Stimulated activated CD8-positive, alpha-beta memory T cell treated with anti-CD3 and anti-CD28 coated beads, Interleukin-4, amount 100 ng/mL, for 1 hour (primary cell): ENCODE measurements at places on chromosomes 11 and 22.

DNA sequence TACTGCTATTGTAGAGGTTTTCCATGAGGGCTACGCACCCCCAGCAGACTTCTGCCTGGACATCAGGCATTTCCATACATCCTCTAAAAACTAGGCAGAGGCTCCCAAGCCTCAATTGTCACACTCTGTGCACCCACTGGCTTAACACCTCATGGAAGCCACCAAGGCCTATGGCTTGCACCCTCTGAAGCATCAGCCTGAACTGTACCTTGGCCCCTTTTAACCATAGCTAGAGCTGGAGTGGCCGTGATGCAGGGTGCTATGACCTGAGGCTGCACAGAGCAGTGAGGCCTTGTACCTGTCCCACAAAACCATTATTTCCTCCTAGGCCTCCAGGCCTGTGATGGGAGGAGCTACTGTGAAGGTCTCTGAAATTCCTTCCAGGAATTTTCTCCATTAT lies 33.9 kb downstream of the AAMDC start:
- no peak for DNase-seq

DNA sequence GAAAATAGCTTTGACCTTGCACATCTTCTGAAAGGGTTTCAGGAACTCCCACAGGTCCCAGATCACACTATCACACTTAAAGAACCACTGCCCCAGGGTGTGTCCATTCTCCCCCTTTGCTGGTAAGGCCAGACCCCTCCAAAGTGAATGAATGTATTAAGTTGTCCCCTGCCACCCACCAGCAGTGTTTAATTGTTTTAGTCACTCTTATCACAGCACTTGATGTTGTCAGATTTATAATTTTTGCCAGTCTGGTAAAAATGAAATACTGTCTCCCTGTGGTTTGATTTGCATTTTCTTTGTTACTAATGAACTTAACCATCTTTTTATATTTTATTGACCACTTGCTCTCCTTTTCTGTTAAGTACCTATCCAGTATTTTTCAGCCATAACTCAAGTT lies 89.6 kb upstream of the RAB1B start:
- no peak for DNase-seq

- DNase-seq: no peak
Measured at GRCh38 chr11:340539-341512, 20.2 kb upstream of the IFITM3 start.

GRCh38 chr22:47020166-47020565 lies 257.7 kb downstream of the TBC1D22A start:
- no peak for DNase-seq

DNA sequence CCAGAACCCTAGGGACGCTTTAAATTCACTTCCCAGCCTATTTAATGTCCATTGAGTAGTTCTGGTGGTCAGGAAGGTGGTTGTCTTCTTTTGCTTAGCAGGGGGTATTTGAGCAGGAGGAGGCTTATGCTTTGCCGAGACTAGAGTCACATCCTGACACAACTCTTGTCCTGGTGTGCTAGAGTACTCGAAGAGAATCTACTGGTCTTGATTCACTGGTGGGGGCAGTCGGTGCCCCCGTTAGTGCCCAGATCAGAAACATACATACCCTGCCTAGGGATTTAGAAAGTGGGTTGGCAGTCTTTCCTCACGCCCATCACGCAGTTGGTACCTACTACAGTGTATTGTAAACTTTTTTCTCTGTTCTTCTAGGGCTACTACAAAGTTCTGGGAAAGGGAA lies 2.7 kb downstream of the RPL27A start:
- DNase-seq: no peak

- no peak for DNase-seq
Measured at GRCh38 chr22:42427167-42427566, 5.0 kb downstream of the NFAM1 start.

DNA sequence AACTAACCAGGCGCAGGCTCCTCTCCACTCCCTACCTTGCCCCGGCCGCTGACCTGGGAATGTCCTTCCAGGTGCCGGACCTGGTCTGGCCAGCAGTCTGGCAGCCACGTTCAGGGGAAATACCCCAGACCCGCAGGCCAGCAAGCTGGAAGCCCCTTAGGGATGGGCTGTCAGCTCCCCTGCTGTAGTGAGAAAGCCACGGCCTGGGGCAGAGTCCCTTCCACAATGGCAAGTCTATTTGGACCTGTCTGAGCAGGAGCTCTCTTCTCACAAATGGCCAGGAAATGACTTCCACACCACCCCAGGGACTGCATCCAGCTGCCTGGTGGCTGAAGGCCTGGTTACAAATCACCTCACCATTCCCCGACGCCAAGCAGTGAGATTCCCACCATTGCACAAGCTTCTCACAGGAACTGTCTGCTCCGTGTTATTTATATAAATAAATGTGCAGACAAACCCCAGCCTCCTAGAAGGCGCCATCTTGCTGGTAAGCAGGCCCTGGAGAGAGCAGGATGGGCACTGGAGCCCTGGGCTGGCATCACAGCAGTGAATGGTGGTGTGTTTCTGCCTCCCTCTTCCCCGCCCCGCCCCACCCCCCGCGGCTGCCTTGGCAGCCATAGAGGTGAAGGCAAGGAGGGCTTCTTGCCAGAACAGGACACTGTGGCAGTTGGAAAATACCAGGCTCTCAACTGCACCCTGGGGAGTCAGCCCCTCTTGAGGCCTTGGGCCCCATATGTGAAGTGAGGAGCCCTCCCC lies 23.7 kb downstream of the RSPH14 start:
- DNase-seq: no peak

DNA sequence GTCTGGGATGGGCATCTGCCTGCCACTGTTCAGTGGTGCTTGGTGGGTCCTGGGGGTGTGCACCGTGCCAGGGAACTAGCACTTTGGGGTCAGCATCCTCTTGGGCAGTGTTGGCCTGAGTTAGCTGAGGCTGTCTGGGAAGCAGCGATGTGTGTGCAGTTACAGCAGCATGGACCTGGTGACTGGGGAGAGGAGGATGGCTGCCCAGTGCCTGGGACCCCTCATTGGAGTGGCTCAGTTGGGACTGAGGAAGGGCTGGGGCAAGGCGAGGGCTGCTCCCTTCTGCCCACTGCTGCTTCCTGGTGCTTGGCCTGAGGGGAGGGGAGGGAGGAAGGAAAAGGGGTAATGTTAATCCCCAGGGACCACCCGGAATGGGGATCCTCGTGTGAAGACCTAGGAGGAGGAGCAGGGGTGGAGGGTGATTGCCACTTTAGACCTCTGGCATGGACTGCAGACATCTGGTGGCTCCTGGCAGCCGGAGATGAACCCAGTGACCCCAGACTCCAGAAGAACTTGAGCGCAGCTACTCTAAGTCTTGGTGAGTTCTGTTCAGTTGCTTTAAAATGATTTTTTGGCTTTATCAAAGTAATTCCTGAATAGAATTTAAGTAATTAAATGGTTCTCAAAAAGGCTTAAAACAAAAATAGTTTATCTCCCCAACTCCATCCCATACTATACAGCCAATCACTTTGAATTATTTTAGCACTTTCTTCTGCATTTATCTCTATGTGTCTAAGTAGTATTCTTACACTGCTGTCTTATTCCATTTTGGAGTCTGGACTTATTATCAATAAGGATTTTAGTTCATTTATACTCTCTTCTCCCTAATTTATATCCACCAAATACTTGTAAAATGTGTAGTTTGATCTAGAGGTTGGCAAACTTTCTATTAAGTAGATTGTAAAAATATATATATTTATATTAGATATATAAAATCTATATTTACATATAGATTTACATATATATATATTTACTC lies 15.4 kb upstream of the TMEM191C start:
- DNase-seq: no peak

- DNase-seq: no peak
Measured at GRCh38 chr22:10780281-10780680, 4747.7 kb upstream of the OR11H1 start.

GRCh38 chr11:21396342-21397008 lies 727.1 kb downstream of the NELL1 start:
- DNase-seq: no peak

- DNase-seq: no peak
Measured at GRCh38 chr22:47102648-47103047, 340.2 kb downstream of the TBC1D22A start.

DNA sequence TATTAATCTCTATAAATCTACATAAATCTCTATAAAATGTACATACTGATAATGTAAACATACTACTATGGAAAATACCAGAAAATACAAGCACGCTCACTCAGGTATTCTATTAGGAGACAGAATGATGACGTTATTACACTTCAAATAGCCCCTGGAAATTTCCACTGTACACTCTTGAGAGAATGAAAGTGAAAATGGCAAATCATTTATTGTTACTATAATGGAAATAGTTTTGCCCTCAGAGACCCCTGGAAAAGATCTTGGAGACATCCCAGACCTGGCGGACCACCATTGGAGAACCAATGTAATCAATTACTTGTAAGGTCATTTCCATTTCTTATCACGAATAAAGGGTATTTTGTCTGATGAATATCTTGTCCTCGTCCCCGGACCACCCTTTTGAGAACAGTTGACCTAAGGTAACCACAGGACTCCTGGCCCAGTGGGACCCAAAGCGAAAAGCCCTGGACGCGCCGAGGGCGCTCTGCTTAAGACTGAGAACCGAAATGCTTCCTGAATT lies 509 bp upstream of the PRRG4 start:
- no peak for DNase-seq

DNA sequence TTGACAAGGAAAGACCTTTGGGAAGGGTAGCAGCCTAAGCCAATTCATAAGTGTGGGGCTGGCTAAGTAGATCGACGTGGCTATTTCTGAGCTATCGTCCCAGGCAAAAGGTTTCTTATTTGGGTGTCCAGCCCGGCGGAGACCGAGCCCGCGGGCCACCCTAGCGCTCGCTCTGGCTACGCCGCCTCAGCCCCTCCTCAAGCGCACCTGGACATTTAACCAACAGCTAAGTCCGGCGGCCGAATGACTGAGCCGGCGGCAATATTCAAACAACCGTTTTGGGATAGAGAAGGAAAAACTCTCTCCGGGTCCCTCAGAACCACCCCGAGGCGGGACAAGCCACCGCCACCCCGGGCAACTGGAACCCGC lies 457 bp downstream of the RNF141 start:
- no peak for DNase-seq

GRCh38 chr22:46159777-46160176 lies 9.5 kb downstream of the PPARA start:
- no peak for DNase-seq

- DNase-seq: no peak
Measured at GRCh38 chr22:23906641-23907040, 12.5 kb downstream of the MIF start.

DNA sequence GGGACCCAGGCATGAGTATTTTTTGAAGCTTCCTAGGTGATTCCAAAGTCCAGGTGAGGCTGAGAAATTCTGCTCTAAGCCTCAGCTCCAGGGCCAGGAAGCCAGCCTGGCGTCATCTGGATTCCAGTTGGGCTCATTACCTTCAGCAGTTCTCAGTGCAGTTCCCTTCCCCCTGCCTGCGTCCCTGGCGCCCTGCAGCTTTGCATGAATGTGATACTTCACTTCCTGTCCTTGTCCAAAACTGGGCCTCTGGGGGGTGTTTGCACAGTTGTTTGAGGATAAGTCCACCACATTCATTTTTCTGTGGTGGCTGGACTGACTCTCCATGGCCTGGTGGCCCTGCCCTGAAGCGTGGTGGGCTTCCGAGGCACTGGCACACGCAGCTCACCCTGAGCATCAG lies 98.1 kb downstream of the TENM4 start:
- DNase-seq: no peak

- no peak for DNase-seq
Measured at GRCh38 chr11:10488121-10488933, 33.3 kb downstream of the AMPD3 start.

DNA sequence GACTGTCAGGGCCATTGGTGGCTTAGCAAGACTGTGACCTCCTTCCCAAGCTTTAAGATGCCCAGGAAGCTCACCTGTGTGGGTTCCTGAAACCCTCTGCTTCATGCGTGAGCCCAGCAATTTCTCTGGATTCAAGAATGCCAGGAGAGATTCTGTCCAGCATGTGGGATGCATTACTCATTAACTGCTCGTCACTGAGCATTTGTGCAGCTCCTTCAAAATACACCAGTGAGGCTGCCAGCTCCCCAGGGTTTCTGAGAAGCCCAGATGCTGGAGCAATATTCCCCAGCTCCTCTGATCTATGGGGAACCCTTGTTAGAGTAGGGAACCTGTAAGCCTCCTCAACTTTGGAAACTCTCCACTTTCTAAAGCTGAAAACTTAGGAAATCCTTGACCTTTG lies 126.5 kb downstream of the CHST1 start:
- DNase-seq: no peak

DNA sequence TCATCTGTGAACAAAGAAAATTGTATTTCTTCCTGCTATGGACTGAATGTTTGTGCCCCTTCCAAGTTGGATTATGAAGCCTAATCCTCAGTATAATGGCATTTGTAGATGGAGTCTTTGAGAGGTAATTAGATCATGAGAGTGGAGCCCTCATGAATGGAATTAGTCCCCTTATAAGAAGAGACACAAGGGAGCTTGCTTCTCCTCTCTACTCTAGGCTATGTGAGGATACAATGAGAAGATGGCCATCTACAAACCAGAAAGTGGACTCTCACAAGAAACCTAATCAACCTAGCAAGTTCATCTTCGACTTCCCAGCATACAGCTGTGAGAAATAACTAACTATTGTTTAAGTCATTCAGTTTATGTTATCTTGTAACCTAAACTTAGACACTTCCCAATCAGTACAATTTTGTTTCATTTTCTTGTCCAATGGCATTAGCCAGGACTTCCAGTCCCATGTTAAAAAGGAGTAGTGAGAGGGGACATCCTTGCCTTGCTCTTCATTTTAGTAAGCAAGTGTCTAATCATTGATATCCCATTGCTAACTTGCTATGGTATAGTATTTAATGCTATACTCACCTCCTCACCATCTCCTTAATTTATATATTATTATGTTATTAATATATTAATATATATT lies 45.7 kb downstream of the PDGFD start:
- no peak for DNase-seq

DNA sequence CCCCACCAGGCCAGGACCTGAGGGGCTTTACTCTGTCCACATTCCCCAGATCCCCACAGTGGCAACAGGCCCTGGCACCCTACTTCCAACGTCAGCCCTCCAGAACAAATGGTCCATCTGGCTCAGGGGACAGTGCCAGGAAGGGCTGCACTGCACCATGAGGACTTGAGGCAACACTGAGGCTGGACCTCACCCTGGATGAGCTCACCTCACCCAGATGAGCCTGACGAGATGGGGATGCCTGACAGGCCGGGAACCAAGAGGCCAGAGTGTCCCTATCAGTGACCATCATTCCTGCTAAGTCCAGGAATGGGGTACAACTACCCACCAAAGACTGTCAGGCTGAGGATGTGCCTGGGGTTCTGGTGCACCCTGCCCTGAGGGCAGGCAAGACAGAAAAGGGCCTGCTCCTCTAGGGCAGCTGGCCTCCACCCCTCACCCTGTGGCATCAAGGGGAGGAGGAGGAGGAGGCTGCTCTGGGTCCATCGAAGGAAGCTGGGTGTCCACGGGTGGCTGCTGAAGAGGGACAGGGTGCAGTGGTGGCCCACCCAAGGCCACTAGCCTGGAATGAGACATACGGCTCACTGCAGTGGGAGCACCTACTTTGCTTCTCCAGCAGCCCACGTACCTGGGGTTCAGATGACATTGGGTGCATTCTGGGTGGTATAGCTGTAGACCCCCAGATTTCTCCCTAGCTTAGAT lies 14.6 kb downstream of the RSPH14 start:
- DNase-seq: no peak

- DNase-seq: no peak
Measured at GRCh38 chr11:111409915-111410314, 30.8 kb upstream of the POU2AF1 start.
